ENCODE measurements at places on chromosomes 4 and X.

- DNase-seq = no peak
These were observed 234.5 kb downstream of the FBXW7 start for GRCh38 chr4:152301381-152301780.

- no peak for DNase-seq
These were observed 15.0 kb upstream of the SULT1B1 start for GRCh38 chr4:69775321-69775867.

DNA sequence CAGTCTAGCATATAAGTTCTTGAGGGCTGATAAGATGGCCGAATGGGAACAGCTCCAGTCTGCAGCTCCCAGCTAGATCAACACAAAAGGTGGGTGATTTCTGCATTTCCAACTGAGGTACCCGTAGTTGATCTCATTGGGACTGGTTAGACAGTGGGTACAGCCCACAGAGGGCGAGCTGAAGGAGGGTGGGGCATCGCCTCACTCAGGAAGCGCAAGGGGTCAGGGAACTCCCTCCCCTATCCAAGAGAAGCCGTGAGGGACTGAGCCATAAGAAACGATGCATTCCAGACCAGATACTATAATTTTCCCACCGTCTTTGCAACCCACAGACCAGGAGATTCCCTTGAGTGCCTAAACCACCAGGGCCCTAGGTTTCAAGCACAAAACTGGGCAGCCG is 109.0 kb downstream of the RPS6KA6 start:
- no peak for DNase-seq

DNA sequence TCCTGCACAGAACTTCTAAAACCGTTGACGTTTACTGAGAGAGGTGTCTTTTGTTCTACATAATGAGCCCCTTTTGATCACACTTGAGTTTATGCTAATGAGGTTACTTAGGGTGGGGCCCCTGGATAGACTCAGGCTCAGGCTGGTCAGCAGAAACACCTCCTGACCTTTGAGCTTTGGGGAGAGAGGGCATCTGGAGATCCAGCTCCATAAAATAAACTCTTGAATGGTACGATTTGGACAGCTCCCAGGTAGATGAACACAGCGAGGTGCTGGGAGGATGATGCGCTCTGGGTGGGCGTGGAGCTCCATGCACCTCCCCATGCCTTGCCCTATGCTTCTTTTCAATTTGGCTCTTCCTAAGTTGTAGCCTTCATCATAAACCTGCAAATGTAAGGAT is 52.0 kb downstream of the ENOPH1 start:
- no peak for DNase-seq

DNA sequence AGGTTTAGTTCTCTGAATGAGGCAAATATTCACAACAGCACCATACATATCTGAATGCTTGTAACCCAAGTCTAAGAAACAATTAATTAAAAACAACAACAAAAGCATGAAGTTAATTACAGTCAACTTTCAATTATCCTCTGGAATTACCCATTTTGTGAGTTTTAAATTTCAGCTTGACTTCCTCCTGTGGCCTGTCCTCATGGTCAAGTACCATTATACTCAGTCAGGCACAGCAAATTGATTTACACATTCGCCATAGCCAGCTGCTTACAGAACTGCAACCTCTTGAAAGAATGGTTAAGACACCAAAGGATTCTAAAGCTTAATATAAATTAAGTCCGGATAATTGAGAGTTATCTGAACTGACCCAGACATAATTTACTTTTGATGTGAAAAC is 306.5 kb downstream of the CAMK2D start:
- no peak for DNase-seq

GRCh38 chrX:148412006-148412405 is 88.4 kb upstream of the AFF2 start:
- peak; percentile 35 for DNase-seq

DNA sequence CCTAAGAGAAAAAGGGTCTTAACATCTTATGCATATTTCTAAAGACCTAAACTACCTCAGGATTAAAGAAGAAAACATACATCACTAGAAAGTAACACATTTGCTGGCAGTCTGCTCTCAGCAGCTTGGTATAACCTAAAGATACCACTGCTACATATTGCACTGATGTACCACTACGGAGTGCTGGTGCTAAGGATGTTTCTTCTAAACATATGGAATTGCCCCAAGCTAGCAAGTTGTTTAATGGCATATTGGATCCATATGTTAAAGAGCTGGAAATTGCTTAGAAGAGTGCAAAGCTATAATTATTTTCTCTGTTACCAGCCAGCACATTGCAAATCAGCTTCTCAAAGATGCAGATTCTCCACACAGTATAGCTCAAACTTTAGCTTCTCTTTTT is 436.5 kb upstream of the GALNTL6 start:
- no peak for DNase-seq

Measured in fibroblast of the aortic adventitia (primary cell).